ENCODE measurements at places on chromosomes 2 and 18. TPM values are rescaled to one million over a fixed set of nuclear protein-coding genes. Genes with fewer than 3 reads are reported as not detected.

- no peaks in the 10 kb centered on the region for H3K36me3 ChIP-seq
- no peak for DNase-seq
- H3K27ac ChIP-seq = no peak overlapping the region
Observed at GRCh38 chr2:74261204-74261864, 62.9 kb downstream of the MTHFD2 start.

Gene KLHL14
- total RNA-seq = 0.23 TPM

GRCh38 chr2:166179201-166179600, 51.4 kb upstream of the SCN1A start:
- no peaks in the 10 kb centered on the region for H3K27me3 ChIP-seq
- H3K4me1 ChIP-seq = no peaks in the 10 kb centered on the region
- H3K36me3 ChIP-seq = no peaks in the 10 kb centered on the region
- no peak overlapping the region for H3K4me3 ChIP-seq
- no peak overlapping the region for H3K27ac ChIP-seq
- no peak for DNase-seq

DNA sequence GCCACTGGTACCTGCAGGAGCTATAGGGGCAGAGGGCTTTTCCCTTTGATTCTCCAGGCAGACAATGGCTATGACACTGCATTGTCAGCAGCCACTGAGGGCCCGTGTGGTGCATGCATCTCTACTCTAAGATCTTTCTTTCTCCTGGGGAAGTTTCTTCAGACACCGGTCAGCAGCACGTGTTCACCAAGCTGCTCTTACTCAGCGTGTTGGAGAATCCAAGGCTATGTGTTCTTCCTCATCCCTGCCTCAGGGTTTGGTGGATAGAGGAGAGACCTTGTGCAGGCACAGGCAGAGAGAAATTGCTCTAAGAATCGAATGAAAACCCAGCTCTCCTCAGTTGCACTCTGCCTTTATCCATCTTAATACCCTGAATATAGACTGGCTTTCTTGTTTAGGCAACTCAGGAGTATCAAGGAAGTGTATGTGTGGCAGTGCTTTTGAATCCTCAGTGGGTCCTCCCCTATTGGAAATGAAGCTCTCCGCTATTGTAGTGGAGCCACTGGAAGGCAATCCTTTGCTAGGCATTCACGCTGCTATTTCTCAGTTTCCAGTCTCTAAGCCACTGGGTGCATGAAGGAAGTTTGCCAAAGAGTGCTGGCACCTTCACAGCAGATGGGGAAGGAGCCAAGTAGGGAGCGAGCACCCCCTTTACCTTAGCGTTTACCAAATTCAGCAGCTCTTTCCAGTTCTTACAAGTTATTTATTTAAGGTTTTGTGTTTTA, 86.9 kb upstream of the EML6 start:
- no peaks in the 10 kb centered on the region for H3K36me3 ChIP-seq
- H3K4me3 ChIP-seq = no peak overlapping the region
- no peaks in the 10 kb centered on the region for H3K27me3 ChIP-seq
- H3K27ac ChIP-seq = no peak overlapping the region

Gene ZNG1B
- total RNA-seq = 29.6 TPM

DNA sequence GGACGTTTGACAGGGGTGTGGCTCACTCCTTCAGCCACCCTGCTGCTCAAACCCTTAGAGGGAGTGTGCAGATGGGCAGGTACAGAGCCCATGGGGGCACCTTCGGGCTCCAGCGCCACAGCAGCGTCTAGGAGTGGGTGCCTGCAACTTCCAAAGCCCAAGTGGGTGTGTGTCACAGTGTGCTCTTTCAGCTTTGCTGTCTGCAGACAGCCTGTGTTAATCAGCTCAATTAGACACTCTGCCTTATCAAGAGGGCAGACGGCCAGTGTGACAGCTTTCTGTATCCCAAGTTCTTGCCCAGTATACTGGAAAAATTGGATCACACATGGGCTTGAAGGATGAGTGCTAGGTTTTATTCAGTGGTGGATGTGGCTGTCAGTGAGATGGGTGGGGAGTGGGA, 96.7 kb downstream of the AP1S3 start:
- no peaks in the 10 kb centered on the region for H3K27me3 ChIP-seq
- no peak overlapping the region for H3K27ac ChIP-seq
- no peak for DNase-seq
- H3K36me3 ChIP-seq = no peaks in the 10 kb centered on the region
- no peak overlapping the region for H3K4me3 ChIP-seq

- H3K4me3 ChIP-seq = no peak overlapping the region
- H3K27ac ChIP-seq = no peak overlapping the region
- H3K4me1 ChIP-seq = no peaks in the 10 kb centered on the region
Observed at GRCh38 chr2:100783987-100784386, 36.0 kb upstream of the NPAS2 start.

DNA sequence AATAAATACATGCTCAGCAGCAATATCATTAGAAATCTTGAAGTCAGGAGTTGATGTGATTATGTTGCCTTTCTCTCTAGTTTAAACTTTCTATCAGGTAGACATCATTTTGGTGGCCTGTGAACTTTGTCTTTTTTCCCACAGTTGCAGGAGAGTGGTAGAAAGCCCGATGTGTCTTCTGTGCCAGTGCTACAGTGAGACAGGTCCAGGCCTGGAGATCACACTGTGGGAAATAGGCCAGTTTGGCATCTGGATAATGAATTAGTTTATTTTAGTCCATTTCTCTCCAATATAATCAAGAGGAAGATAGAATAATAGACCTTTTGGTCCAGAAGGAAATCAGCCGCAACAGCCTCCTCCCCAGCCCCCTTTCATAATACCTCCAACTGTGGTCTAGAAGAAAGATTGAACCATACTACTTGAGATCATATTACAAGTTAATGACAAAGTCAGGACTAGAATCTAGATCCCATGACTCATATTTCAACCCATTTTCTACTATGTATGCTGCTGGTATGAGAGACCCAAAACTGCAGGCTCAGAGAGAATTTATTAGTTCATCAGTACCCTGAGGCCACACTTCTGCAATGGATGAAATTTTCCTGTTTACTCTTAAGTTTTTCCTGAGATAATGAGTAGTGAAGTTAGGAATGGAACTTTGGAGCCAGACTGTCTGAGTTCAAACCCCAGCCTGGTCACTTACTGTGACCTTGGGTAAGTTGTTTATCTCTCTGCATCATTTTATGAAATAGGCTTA, 20.6 kb downstream of the KCMF1 start:
- DNase-seq = no peak
- H3K27me3 ChIP-seq = no peaks in the 10 kb centered on the region
- no peak overlapping the region for H3K4me3 ChIP-seq
- H3K36me3 ChIP-seq = no peaks in the 10 kb centered on the region
- H3K4me1 ChIP-seq = peaks cover 15% of the 10 kb centered on the region

GRCh38 chr18:58041633-58042032, 2.4 kb upstream of the NEDD4L start:
- no peaks in the 10 kb centered on the region for H3K27me3 ChIP-seq
- H3K4me3 ChIP-seq = no peak overlapping the region
- no peak for DNase-seq
- peaks cover 3% of the 10 kb centered on the region for H3K4me1 ChIP-seq
- no peaks in the 10 kb centered on the region for H3K36me3 ChIP-seq

DNA sequence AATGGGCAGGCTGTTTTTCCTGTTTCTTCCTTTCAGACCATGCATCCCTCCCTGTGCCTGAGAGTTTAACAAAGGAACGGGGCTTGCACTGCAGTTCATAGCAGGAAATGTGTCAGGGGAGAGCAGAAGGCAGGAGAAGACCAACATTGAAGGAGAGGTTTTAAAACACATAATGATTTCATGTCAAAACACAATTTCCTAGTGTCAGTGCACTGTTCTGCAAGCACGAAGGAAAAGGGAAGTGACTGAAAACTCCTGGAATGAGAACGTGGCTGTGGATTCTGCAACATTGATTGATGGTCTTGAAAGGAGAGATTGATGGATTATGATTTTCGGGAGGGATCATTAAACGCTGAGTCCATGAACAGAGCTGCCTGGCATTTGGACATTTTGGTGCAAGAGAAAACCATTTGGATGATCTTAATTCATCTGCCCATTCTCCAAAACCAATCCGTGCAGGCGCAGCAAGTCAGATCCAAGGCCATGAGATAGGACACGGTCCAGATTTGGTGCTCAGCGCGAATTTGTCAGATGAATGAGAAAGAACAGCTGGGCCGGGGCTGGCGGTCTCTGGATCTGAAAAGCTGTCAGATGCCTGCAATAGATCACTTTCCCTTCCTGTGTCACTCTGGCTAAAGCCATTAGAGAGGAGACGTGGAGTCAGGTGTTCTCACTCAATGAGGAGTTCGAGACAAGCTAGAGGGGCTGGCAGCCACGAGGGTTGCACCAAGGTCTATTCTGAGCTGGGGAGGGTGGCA, 38.4 kb downstream of the C1QL2 start:
- no peak overlapping the region for H3K4me3 ChIP-seq
- H3K4me1 ChIP-seq = peaks cover 10% of the 10 kb centered on the region
- no peaks in the 10 kb centered on the region for H3K27me3 ChIP-seq
- H3K36me3 ChIP-seq = no peaks in the 10 kb centered on the region
- peak; percentile 34 for DNase-seq

DNA sequence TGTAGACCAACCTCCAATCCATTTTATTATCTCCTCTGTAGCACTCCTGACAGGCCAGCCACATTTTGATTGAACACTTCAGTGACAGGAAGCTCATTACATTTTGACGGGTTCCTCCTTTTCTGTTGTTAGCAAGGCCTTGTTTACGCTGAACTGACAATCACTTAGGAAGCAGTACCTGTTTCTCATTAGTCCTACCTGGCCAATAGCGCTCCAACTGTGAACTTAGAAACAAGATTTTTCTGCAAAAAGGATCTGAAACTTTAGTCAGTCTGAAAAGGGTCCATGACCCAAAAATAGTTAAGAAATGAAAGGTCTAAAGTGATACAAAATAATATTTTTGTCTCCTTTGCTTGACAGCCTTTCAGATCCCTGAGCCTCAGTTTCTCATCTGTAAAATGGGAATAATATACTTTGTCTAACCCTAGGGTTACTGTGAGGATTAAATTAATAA, 119.6 kb upstream of the MSTN start:
- H3K4me1 ChIP-seq = peaks cover 3% of the 10 kb centered on the region
- H3K36me3 ChIP-seq = no peaks in the 10 kb centered on the region
- no peak overlapping the region for H3K4me3 ChIP-seq
- DNase-seq = no peak

- no peaks in the 10 kb centered on the region for H3K36me3 ChIP-seq
- no peak overlapping the region for H3K4me3 ChIP-seq
- DNase-seq = no peak
- H3K27me3 ChIP-seq = no peaks in the 10 kb centered on the region
- H3K4me1 ChIP-seq = no peaks in the 10 kb centered on the region
Observed at GRCh38 chr2:78890935-78891334, 134.6 kb upstream of the REG3G start.

DNA sequence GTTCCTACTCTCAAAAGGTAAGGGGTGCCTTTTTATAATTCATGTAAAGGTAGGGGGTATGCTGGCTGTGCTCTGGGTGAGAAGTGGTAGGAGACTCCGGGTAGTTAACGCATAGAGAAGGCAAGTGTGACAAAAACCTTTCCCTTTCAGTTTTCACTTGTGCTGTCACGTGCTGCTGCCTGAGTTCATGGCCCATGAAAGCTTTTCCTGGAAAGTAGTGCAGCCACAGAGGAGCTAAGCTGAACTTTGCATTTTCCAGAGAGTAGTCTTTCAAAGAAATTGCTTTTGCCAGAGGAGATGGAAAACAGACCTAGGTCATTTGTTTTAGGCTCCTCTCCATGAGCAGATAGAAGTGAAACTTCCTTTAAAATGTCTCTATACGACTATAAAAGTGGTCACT, 44.7 kb downstream of the THSD7B start:
- DNase-seq = no peak
- H3K4me1 ChIP-seq = no peaks in the 10 kb centered on the region
- no peaks in the 10 kb centered on the region for H3K27me3 ChIP-seq

GRCh38 chr18:40035966-40036365, 1919.1 kb upstream of the PIK3C3 start:
- no peak for DNase-seq
- H3K27me3 ChIP-seq = no peaks in the 10 kb centered on the region
- no peak overlapping the region for H3K4me3 ChIP-seq
- no peaks in the 10 kb centered on the region for H3K36me3 ChIP-seq

GRCh38 chr2:118731413-118731812, 116.0 kb downstream of the EN1 start:
- H3K4me1 ChIP-seq = no peaks in the 10 kb centered on the region
- H3K27me3 ChIP-seq = no peaks in the 10 kb centered on the region
- H3K36me3 ChIP-seq = no peaks in the 10 kb centered on the region
- DNase-seq = no peak
- no peak overlapping the region for H3K27ac ChIP-seq

Gene UCN
- 1.5 TPM for total RNA-seq

GRCh38 chr2:44237221-44237620, 38.1 kb upstream of the SLC3A1 start:
- no peaks in the 10 kb centered on the region for H3K27me3 ChIP-seq
- no peaks in the 10 kb centered on the region for H3K36me3 ChIP-seq
- H3K27ac ChIP-seq = no peak overlapping the region
- H3K4me3 ChIP-seq = no peak overlapping the region
- no peaks in the 10 kb centered on the region for H3K4me1 ChIP-seq

DNA sequence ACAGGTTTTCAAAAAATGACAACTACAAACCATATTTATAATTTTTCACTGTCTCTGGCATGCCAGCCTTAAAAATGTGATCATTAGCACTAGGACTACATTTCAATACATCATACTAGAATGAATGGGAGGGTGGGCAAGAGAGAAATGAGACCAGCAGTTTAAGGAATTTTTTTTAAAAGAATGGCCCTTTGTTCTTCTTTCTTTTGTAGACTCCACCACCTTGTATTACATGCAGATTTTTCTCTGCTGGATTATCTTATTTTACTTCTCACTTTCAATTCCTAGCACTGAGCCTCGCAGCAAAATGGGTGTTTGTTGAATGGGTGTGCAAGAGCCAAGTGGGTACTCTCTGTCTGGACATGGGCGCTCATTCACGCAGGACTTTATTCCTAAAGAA, 39.9 kb downstream of the FRZB start:
- no peaks in the 10 kb centered on the region for H3K4me1 ChIP-seq
- H3K27ac ChIP-seq = no peak overlapping the region
- no peaks in the 10 kb centered on the region for H3K36me3 ChIP-seq
- no peak overlapping the region for H3K4me3 ChIP-seq

DNA sequence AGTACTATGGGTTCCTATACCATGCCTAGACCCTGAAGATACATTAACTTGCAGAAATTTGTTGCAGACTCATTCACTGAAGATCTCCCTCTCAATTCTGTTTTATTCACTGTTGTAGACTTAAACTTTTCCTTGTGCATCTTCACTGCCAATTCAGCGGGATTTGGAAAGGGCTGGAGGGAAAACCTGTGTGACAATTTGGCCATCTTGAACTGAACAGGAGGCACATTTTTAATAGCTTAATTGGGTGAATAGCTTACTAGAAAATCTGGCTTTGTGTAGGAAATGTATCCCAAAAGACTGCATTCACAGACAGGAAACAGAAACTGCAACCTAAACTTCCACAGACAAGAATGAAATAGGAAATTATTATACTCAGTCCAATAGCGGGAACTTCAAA, 512.3 kb downstream of the XIRP2 start:
- H3K4me1 ChIP-seq = no peaks in the 10 kb centered on the region
- no peak overlapping the region for H3K27ac ChIP-seq
- no peaks in the 10 kb centered on the region for H3K36me3 ChIP-seq
- no peak for DNase-seq

GRCh38 chr2:43169987-43170386, 56.4 kb downstream of the ZFP36L2 start:
- H3K27ac ChIP-seq = no peak overlapping the region
- DNase-seq = no peak
- H3K36me3 ChIP-seq = no peaks in the 10 kb centered on the region
- no peak overlapping the region for H3K4me3 ChIP-seq

Gene CKAP2L
- total RNA-seq = not detected

Measured in ovary (tissue), 10 donors.